GM12864 (cell line): ENCODE measurements at places on chromosomes 6 and 20.

DNA sequence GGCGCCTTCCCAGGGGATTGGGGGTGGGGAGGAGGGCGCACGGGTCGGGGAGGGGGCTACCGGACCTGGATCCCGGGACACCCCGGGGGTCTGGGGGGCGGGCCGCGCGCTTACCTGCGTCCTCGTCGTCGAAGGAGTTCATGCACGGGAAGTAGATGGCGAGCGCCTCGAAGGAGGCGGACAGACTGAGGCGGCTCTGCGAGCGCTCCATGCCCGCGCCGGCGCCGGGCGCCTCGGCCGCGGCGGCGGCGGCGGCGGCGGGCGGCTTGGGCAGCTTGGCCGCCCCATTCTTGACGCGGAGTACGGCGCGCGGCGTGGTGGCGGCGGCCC is 320 bp downstream of the RIMS4 start:
- no peak for DNase-seq

DNA sequence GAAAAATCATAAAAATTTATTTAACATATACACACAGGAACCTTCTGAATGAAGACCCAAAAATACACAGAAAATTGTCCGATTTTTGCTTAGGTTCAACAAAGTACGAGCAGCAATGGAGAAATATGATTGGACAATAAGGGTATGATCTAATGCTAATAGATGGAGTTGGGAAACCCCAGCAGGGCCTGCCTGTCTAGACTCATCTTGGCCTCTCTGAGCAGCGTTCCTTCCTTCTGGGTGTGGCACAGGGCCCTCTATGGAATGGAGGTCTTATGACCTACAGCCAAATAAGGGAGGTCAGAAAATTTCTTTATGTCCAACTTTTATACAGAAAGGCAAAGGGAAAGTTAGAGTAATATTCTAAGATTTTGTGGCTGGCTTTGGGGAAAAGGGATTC is 27.7 kb upstream of the ENPP4 start:
- no peak for DNase-seq

DNA sequence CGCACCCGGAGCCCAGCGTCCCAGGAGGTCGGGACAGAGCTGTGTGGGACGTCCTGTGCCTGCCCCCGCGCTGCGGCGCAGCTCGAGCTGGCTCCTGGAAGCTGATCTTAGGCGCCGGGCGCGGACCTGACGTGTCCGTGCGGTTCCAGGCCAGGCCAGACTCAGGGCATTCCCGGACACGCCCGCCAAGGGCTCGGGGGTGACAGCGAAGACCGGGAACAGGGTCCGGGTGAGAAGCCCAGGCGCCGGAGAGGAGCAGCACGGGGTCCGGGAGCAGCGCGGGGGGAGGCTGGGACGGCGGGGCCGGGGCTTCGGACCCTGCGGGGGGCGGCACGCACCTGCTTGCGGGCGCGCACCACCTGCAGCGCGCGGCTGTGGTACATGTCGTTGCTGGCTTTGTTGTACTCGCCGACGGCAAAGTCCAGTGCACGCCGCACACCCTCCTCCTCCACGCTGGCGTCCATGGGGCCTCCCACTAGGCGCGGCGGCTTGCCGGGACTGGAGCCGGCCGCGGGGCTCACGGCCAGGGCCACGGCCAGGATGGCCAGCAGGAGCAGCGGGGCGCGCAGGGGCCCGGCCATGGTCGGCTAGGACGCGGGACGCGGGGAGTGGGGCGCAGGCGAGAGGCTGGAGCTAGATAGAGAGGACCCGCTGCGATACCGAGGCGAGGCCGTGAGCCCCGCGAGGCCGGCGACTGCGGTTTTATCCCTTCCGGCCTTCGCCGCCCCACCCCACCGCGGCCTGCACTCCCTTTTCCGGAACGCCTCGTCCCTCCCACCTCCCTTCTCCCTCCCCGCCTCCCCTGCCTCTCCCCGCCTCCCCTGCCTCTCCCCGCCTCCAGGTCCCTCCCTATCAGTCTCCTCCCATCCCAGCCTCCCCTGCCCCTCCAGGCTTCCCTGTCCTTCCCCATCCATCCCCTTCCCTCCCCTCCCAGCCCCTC is at the start of gene CST3:
Gene CST3, minus strand, starts transcription at position 674 of the 940 bp plus-strand sequence. Its CDS starts 93 bp downstream, at position 581.
- DNase-seq, result peak; percentile 26

DNA sequence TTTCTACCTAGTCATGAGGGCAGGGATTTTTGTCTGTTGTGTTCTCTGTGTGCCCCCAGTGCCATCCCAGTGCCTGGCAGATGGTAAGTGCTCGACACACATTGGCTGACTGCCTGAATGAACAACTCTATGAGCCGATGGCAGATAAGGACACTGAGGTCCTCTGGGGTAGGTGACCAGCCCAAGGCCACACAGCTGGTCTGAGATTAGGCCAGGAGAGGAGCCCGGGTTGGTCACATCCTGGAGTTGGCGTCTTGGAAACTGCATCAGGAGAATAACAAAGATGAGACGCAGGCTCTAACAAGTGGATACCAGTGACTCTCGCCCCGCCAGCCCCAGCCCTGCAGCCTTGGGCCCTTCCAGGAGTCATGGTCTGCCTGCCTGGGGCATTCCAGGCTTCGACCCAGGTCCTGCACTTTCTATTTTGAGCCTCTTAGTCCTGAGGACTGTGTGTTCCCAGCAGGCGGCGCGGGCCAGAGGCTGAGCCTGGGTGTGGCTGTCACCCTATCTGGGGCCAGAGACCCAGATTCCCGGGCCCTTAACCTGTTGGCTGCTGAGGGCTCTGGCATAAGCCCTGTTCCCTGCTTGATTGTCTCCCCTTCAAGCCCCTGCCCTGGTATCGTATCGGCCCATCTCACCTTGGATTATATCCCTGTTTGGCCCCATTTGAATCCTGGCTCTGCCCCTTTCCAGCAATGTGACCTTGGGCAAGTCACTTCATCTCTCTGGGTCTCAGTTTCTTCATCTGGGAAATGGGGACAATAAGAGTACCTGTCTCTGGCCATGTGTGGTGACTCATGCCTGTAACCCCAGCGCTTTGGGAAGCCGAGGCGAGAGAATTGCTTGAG is 88.3 kb downstream of the CEBPB start:
- no peak for DNase-seq

DNA sequence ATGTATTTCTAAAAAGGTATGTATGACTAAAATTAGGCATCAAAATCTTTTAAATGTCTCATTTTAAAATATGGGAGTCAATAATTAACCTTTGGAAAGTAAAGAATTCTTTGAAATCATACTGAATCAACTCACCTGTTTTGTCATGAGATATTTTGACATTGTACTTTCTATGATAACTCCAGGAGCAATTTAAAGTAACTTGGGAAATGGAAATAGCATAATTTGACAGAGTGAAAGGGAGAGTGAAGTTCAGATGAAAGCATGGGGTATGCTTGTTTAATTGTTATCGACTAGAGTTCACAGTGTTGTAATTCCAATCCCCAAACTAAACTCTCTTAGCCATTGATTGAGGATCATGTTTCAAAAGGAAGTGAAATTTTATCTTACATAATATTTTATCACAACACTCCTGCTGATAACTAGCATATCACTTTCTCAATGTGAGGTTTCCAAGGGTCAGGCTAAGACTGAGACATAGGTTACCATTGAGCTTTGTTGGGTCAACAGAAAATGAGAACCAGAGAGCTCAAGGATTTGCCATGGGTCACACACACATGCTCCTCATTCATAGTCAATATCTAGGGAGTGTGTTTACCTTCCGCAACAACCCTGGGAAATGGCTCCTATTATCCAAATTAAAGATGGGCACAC is 2.3 kb downstream of the GSTA1 start:
- DNase-seq, result no peak

- no peak for DNase-seq
These were observed 7.0 kb downstream of the COL9A3 start for GRCh38 chr20:62823688-62824475.

- DNase-seq, result no peak
These were observed 22.2 kb downstream of the CST8 start for GRCh38 chr20:23513164-23513563.

DNA sequence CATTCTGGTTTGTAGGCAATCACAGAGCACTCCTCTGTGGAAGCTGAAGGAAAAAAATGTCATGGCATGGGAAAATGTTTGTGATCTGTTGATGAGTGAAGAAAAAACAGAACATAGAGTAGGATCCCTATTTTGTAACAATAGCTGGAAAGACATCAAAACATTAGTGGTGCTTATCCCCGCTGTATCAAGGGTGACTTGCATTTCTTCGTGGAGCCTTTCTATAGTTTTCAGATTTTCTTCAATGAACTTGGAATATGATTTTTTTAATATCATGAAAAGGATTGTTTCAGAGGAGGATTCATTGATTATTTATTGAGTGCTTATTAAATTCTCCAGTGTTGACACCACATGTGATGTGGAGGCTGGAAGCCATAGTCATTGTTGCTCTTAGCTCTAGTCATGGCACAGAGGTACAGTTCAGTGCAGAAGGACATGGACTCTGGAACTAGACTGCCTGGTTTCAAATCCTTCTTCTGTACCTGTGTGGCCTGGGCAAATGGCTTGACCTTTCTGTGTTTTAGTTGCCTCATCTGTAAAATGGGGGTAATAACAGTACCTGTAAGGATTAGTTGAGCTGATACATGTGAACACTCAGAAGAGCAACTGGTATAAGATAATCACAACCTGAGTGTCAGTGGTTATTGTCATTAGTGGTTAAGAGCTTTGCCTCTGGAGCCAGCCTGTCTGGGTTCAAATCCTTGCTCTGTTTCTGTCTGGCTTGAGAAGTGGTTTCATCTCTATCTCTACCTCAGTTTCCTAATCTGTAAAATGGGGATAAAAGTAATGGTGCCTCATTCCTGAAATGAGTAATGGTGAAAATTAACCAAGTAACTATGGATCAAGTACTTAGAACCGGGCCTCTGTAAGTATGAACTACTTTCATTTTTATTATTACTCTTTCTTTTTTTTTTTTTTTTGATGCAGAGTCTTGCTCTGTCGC is 14.7 kb upstream of the CDKN1A start:
- no peak for DNase-seq

GRCh38 chr6:101268541-101268940 is 125.0 kb upstream of the GRIK2 start:
- no peak for DNase-seq

- DNase-seq, result no peak
These were observed 137.6 kb downstream of the UST start for GRCh38 chr6:148884461-148884860.

- DNase-seq, result no peak
These were observed 259.6 kb downstream of the FOXC1 start for GRCh38 chr6:1869308-1869707.

DNA sequence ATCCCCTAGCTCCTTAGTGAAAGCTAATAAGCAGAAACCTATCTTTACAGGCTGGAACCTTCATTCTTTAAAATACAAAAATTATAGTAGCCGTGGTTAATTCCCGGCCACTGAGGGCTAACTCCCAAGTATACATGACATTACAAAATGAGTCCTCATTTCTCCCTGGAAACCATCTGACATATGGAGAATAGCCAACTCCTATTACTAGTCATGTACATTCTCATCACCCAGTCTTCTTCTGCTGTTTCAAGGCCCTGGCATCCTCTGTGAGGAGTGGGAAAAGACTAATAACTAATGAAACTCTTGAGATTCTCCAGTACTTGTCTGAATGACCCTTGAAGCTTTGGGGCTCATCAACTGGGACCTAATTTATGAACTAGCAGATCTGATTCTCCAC is 30.2 kb downstream of the CSNK2A1 start:
- DNase-seq, result no peak

DNA sequence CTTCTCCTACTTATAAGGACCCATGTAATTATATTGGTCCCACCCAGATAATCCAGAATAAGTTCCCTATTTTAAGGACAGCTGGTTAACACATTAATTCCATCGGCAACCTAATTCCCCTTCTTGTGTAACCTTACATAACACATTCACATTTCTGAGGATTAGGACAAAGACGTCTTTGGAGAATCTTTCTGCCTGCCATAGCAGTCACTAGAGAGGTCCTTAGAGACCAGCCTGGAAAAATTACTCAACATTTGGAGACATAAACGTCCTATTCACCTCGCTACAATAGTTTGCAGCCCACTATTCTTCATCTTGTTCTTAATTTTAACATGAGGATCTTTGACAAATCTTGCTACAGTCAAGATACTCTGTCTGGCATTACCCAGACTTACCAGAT is 100.1 kb downstream of the MAFB start:
- DNase-seq, result no peak

GRCh38 chr6:37565267-37566110 is 65.8 kb upstream of the CCDC167 start:
- DNase-seq, result no peak
